ENCODE measurements at places on chromosomes 16 and 17.

GRCh38 chr17:21539146-21539545 is 153.2 kb upstream of the KCNJ18 start:
- peak; percentile 26 for DNase-seq

- no peak for DNase-seq
Measured at GRCh38 chr16:14307527-14308367, 236.6 kb downstream of the MRTFB start.

DNA sequence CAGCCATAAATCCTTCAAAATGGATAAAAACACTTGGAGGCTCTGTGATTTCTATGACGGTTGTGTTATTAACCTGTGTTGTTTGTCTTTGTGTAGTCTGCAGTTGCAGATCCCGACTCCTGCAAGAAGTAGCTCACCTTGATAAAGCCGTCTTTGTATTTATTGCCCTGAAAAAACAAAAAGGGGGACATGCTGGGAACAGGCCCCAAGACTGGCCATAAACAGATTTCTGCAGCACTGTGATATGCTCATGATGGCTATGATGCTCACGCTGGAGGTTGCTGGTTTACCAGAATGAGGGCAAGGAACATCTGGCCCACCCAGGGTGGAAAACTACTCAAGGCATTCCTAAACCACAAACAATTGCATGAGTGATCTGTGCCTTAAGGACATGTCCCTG is 71.0 kb downstream of the LGALS9 start:
- DNase-seq, result no peak

DNA sequence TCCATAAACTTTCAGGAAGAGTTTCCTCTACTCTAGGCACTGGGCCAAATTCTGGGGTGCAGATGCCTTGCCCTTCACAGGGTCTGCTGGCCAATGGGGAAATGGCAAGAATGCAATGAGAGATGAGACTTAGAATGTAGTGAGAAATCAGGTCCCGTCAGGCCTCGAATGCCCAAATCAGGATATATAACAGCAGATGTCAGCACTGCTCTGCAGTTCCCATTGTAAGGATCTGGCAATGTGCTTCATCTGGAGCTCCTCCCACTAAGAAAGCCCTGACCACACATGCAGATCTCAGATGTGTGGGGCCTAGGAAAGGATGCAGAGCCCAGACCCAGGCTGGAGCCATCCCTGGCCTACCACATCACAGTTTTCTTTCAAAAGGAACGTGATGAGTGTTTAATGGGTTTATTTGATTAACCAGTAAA is 13.9 kb upstream of the LPCAT2 start:
- DNase-seq, result peak; percentile 96

DNA sequence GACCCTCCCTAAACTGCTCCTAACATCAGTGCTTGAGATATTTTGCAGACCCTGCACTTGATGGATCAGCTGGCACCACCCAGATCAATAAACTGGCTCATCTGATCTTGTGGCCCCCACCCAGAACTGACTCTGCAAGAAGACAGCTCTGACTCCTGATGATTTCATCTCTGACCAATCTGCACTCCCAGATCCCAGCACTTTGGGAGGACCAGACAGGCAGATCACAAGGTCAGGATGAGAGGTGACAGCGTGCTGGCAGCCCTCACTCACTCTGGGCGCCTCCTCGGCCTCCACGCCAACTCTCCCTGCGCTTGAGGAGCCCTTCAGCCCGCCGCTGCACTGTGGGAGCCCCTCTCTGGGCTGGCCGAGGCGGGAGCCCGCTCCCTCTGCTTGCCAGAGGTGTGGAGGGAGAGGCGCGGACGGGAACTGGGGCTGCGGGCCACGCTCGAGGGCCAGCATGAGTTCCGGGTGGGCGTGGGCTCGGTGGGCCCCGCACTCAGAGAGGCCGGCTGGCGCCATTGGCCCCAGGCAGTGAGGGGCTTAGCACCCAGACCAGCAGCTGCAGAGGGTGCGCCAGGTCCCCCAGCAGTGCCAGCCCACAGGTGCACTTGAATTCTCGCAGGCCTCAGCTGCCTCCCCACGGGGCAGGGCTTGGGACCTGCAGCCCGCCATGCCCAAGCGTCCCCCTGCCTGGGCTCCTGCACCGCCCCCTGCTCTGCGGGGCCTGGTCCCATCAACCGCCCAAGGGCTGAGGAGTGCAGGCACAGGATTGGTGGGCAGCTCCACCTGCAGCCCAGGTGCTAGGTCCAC is 2.4 kb upstream of the C16orf54 start:
- DNase-seq, result no peak

DNA sequence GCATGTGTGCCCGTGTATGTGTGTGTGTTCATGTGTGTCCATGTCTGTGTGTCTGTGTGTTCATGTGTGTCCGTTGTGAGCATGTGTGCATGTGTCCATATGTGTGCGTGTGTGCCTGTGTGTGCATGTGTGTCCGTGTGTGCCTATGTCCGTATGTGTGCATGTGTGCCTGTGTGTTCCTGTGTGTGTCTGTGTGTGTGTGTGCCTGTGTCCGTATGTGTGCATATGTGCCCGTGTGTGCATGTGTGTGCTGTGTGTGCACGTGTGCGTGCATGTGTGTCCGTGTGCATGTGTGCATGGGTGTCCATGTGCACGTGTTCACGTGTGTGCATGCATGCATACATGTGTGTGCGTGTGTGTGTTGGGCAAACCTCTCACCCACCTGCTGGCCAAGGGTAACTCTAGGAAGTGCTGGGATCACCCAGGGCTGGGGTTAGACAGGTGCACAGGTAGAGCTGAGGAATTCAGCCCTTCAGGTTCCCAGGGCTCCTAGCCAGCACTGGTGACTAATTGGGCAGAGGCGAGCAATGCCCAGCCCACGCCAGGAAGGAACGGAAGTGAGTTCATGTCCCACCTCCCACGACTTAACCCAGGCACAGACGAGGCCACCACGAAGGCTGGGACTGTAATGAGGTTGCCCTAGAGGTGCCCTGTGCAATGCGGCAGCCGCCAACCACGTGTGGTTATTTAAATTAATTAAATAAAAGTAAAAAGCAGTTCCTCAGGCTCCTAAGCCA is 8.2 kb upstream of the CSNK1D start:
- no peak for DNase-seq

GRCh38 chr16:66901626-66902025 is 17.1 kb downstream of the CDH16 start:
- DNase-seq, result no peak

DNA sequence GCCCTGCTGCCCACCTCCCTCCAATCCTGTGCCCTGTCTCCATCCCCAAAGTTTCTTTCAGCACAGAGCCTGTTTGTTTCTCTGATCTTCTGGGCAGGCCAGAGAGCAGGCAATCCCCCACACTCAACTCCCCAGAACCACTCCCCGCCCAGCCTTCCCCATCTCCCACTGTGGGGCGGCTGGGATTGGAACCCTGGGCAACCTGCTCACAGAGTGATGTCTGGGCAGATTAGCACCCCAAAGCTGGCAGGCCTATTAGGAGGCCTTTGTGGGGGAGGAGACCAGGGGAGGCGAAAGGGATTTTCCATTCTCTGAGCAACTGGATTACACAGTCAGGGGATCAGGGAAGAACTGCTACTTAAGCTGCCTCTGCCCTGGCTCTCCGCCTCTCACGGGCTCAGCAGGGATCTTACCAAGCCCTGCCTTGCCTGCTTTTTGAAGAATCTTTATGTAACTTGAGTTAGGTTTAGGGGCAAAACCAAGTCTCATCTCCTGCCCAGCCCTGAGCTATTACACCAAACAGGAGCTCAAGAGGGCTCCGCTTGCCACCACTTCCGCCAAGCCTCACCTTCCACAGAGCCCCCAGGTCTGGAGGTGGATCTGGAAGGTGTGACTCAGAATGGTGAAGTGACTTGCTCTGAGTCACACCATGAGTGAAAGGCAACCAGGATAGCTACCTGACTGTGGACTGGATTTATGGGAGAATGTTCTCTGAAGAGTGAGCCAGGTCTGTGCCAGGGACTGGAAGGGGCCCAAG is 16.0 kb upstream of the LHX1 start:
- peak; percentile 66 for DNase-seq

GRCh38 chr17:29546085-29546484 is 20.8 kb downstream of the ABHD15 start:
- DNase-seq, result peak; percentile 39

DNA sequence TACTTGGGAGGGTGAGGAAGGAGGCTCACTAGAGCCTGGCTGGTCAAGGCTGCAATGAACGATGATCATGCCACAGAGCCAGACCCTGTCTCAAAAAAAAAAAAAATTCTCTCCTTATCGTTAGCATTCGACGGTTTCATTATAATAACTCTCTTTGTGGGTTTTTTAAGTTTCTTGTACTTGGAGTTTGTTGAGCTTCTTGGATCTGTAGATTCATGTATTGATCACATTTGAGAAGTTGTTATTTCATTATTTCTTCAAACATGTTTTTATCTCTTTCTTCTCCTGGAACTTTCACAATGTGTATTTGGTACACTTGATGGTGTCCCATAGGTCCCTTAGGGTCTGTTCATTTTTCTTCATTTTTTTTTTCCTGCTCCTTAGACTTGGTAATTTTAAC is 16.8 kb upstream of the ABCA3 start:
- DNase-seq, result no peak

DNA sequence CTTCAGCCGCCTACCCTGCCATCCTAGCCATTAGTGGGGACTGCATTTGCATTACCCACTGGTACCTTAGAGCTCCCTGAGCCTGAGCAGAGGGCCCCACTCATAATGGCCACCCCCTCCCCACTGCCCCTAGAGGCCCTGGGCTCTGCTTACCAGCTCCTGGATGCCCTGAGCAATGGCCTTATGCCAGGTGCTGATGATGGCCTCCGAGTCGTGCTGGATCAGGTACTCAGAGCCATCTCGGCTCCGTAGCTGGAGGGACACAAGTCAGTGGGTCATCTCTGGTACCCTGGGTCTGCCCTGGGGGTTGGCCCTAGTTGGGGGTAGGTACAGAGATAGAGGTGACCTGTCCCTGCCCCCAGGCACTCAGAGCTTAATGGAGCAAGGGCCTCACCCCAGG is 34.9 kb downstream of the ARHGAP27 start:
- DNase-seq, result no peak

DNA sequence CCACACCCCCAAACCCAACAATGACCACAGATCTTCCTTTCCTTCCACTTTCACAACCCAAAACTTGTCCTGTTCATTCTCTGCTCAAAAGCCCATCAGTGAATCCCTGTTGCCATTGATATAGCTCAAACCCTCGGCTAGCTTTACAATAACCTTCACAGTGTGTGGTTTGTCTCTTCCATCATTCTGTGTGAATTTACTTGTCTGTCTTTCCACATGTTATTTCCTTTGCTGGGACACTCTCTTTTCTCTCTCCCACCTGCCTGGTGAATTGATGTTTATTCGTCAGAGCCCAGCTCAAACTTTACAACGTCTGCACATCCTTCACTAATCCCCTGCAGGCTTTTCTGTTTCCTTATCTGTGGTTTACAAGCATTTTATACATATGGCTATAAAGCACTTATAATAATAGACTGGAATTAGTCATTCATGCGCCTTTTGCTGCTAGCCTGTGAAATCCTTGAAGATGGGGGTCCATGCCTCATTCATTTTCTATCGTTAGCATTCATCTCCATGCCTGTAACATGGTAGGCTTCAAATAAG is 114.4 kb downstream of the CDH13 start:
- DNase-seq, result no peak

DNA sequence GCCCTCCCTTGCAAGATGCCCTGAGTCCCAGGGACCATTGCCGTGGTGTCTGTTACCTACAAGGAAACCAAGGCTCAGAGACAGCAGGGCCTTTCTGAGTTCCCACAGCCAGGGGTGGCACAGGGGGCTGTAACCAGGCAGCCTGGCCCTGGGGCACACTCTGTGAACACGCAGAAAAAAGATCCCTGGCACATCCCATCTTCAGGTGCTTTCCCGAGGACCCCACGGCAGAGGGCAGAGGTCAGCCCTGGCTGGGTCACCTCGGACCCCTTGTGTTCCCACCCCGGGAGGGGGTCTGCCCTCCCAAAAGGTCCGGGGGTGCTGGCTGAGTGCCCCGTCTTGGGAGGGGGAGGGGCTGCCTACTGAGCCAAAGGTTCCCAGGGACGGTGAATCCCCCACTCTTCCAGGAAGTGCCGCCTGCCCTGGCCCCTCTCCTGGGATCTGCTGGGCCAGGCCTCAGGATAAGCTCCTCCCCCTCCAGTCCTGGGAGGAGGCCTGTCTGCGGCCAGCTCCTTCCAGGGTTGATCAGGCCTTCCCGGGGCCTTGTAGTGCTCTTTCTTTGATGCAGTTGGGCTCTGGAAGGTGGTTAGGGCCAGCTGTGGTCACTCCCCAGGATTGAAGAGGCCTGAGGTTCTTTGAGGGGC is 8.1 kb downstream of the GLIS2 start:
- peak; percentile 65 for DNase-seq

DNA sequence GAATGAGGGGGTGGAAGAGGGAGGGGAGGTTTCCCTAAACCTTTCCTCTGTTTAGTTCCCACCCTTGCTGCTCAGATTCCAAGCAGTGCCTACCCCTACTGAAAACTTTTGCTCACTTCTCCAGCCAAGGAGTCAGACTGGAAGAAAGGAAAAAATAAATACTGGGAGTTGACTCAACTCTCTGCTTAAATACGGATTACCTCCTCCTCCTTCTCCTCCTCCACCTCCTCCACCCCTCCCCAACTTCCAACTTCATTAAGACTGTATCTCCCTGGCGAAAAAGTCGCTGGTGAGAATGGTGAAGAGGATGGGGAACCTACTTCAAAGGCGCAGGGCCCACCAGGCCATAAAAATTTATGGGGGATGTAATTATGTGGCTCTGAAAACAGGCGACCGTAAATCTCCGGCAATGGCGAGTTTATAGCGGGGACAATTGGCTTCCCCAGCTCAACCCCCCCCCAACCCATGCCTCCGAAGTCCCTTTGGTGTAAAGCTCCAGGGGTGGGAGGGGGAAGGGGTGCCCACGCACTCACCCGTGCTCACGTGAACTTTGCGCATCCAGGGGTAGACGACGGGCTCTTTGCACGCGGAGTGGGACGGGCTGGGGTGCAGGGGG is 712 bp downstream of the HOXB4 start:
- DNase-seq, result no peak

GRCh38 chr16:67277294-67277998 is 1.9 kb upstream of the PLEKHG4 start:
- peak; percentile 98 for DNase-seq

DNA sequence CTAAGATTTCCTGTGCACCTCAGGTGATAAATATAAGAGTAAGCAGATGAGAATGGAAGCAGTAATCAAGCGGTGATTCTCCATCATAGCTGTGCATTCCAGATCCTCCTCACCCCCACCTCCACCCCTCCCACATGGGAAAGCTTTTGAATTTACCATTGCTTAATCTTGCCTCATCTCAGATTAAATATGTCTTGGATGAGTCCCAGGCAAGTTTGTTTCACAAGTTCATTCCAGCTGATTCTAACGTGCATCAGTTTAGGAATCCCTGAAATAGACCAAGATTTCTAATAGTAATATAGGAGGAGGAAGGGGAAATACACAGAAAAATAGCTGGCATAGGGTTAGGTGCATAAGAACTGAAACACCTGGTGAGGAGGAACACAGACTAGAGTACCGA is 396.2 kb upstream of the KIF2B start:
- DNase-seq, result no peak

DNA sequence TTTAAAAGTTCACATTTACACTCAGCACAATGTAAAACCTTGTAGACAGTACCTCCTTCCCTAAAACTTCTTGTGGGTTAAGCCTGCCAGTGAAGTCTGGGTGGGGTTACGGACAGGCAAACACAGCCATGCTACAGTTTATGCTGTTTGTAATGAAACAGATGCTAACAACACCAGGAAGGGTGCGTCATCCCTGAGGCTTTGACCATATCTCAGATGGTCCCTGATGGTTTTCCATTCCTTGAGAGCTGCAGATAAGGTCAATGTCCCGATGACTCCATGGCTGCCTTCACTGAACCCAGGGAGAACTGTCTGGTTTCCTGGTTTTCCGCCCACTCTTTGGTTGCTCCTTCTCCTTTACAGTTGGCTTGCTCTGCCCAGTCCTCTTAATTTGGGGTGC is 29.1 kb downstream of the GAS7 start:
- no peak for DNase-seq

- no peak for DNase-seq
Measured at GRCh38 chr16:84548971-84549844, 44.7 kb upstream of the MEAK7 start.

All from fibroblast of pulmonary artery (primary cell).